ENCODE measurements at places on chromosomes 3 and 15.

GRCh38 chr3:107124885-107125284, 252.4 kb upstream of the CCDC54 start:
- no peak for DNase-seq

- no peak for DNase-seq
These were observed 210.8 kb upstream of the SEMA6D start for GRCh38 chr15:47506329-47507100.

GRCh38 chr15:43930079-43930478, 103.3 kb downstream of the WDR76 start:
- DNase-seq: no peak

GRCh38 chr3:101780661-101781060, 1.6 kb downstream of the NXPE3 start:
- DNase-seq: no peak

- no peak for DNase-seq
These were observed 289.0 kb downstream of the TLE3 start for GRCh38 chr15:69808756-69809155.

- DNase-seq: no peak
These were observed 12.1 kb downstream of the CHSY1 start for GRCh38 chr15:101239724-101240136.

DNA sequence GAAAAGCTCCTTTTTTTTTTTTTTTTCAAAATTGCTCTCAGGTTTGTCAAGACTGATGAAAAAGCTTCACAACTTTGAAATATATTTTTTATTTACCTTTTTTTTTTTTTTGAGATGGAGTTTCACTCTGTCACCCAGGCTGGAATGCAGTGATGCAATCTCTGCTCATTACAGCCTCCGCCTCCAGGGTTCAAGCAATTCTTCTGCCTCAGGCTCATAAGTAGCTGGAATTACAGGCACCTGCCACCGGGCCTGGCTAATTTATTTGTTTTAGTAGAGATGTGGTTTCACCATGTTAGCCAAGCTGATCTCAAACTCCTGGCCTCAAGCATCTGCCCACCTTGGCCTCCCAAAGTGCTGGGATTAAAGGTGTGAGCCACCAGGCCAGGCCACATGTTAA, 1515.0 kb downstream of the OTOL1 start:
- no peak for DNase-seq

GRCh38 chr15:96502196-96502595, 171.7 kb downstream of the NR2F2 start:
- no peak for DNase-seq

GRCh38 chr3:113218681-113219045, 7.3 kb downstream of the BOC start:
- DNase-seq: no peak

GRCh38 chr3:46846624-46847542, 16.4 kb downstream of the MYL3 start:
- DNase-seq: no peak

DNA sequence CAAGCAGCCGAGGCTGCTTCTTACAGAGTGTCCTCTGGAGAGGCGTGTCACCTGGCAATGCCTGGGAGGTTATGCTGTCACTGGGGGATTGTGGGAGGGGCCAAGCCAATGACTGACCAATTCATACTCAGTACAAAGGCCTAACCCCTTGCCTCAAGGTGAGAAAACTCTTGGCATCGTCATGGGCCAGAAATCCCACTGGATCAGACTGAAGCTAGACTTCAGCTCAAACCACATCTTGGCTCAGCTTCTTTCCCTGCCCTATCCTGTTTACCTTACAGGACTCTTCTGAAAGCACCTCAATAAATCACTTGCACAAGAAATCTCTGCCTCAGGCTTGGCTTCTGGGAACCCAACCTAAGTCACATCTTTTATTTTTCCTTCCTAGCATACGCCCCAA, 9.5 kb downstream of the ANAPC13 start:
- DNase-seq: no peak

DNA sequence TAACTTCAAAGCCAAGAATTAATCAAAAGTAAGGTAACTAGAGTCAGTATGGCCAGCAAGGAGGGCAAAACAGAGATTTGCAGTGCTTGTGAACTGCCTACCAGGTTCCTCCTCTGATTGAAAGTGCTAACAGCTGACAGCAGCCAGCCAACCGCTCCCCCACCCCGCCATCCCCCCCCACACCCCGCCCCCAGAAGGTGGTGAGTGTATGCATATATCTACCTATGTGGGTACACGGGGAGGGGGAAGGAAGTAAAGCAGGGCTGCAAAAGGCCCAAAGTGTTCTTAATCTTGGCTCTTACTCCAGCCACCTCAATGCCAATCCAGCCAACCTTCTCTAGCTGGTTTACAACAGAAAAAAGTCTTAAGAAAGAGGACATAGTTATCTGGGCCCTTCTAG, 50.7 kb downstream of the RAF1 start:
- no peak for DNase-seq

DNA sequence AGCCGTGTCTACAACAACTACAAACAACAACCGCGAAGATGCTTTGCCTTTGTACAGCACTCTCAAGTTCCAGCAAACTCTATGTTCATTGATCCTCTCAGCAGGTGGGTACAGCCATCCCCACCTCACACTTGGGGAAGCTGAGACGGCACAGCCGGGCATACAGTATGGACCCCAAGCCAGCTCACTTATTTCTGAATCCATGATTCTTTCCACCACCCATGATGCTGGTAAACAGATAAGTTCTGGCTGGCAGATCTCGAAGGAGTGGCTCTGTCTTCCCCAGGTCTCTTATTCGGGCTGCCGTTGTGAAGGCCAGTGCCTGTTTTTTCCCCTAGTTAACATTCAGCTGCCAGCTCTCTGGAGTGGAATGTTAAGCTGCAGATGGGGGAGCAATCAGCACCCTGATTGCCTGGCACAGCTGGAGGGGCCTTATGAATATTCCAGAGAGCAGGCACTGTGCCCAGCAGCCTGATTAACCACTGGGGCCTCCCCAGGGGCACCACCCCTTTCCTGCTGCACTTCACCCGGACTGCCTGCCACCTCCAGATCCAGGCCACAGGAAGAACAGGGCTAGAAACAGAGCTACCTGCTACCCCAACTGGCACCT, 73.2 kb downstream of the CORO2B start:
- DNase-seq: no peak

- no peak for DNase-seq
These were observed 26.7 kb upstream of the PLA2G4D start for GRCh38 chr15:42121021-42121420.

DNA sequence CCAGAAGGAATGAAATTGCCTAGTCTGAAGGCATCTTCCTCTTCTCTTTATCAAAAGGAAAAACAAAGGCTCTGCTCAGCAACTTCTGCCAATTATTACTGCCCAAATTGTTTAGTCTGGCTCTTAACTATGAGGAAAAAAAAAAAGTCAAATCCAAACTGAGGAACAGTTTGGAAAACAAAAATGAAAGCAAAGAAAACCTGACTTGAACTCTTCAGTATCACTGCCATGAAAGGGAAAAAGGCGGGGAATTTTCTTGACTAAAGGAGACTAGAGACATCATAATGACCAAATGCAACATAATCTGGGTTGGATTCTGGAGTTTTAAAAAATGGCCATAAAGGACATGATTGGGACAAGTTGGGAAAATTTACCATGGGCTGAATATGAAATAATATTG, 156.3 kb downstream of the STT3B start:
- DNase-seq: no peak

- DNase-seq: no peak
These were observed 49.2 kb downstream of the TPRA1 start for GRCh38 chr3:127541320-127541719.

DNA sequence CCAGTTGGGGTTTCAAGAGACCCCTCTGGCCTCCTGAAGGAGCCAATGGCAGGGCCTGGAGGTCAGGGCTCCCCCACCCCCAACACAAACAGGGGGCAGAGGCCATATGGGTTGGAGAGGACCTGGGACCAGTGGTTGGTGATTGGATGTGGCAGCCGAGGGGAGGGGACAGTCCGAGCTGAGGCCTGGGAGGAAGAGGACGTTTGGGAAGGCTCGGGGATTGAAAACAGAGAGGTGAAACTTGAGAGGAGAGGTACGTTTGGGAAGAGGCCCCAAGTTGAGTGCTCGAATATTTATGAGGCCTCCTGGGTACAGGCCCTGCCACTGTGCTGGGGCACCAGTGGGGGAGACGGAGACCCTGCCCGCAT, 53.7 kb downstream of the DNAJB8 start:
- no peak for DNase-seq

All from activated CD4-positive, CD25-positive, alpha-beta regulatory T cell treated with anti-CD3 and anti-CD28 coated beads, Interleukin-2, amount 50 U/mL, for 16 hours (primary cell).